HFFc6 (cell line): ENCODE measurements at places on chromosomes 3 and 15.
A peak's percentile ranks its signal among the peaks of the same experiment; 100 is the strongest.

- no peak for DNase-seq
Observed at GRCh38 chr3:112858410-112859069, 11.9 kb upstream of the CD200R1L start.

- no peak for DNase-seq
Observed at GRCh38 chr3:143910756-143911155, 60.9 kb upstream of the DIPK2A start.

GRCh38 chr3:133996251-133996661, 33.5 kb downstream of the SLCO2A1 start:
- DNase-seq: no peak

DNA sequence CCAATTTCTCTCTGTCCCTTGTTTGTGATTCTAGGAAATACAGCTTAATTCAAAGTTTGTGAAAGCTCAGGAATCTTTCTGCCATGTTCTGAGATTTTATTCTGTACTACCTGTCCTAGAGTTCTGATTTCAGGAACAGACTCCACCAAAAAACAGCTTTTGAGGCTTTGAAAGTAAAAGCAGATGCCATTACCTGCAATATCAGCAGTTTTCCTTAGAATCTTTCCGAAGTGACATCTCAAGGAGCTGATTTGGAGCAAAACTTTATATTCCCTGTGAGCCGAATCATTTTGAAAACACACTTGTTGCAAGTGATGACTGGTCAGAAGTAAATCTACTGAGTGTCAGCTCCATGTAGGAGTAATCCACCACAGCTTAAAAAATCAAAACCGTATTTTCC, 59.3 kb upstream of the CCNL1 start:
- DNase-seq: no peak

GRCh38 chr3:98560911-98561310, 29.1 kb downstream of the GPR15 start:
- DNase-seq: no peak

DNA sequence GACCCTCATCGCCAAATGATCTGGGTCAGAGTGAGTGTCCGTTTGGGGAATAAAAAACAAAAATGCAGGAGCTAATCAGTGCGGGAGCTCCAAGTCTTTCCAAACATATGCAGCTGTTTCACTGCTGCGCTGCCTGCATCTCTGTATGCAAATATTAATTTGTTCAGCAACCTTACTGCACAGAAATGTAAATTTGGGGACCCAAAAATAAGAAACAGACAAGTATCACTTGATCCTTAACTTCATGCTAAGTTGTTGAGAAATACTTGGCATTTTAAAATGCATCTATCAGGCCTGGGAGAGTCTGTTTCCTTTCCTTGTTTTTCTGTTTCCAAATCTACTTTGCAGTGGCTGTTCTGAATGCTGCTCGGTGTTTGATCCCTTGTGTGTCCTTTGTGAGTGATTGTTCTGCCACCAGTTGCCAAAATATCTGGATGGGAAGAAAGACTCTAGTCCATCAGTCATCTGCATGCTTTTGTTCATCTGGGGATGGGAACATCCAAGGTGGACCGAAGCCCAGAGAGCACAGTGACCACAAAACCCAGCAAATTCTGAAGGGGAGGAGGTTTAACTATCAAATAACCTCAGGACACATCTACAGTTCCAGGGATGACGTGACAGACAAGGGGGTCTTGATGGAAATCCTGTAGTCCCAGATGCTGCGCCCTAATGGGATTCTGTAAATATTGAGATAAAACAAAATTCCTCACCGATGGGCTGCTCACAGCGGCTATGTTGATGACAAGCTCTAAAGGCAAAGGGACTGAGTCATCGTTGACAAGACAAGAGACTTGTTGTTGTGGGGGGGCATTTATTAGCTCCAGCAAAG, 199.5 kb upstream of the WNT5A start:
- DNase-seq: peak; percentile 4

DNA sequence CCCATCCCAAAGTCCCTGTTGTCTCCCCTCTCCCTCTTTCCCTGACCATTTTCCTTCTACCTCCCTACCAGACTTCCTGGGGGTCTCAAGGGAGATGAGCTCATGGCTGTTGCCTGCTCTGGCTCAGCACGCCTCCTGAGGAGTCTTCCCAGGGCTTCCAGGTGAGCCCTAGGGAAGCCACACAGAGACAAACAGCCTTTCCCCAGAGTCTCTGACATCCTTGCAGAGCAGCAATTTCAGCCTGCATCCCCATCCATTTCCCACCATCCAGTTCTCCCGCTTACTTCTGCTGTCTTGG, 189.2 kb upstream of the LINGO1 start:
- no peak for DNase-seq

DNA sequence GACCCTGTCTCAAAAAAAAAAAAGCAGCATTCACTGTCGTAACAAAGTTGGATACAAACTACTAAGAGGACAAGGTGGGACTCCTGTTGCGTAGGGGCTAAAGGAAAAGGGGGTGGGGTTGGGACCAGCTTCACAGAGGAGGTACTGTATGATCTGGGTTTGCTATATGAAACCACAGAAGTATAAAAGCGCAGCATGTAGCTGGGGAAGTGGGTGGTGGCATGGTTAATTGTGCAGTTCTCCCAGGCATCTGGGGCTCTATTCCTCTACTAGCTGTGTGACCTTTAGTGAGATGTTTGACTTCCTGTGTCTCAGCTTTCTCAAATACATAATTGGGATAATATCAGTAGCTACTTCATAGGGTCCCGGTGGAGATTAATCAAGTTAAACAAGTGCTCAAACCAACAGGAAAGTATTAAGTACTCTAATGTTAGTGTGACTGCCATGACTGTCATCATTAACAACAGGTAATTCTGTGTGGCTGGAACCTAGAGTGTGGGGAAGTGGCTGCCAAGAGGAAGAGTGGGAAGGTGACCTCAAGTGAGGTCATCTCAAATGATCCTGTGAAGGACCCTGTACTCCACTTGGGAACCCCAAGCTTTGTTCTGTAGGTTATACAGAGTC, 11.5 kb downstream of the PARP16 start:
- no peak for DNase-seq

- no peak for DNase-seq
Observed at GRCh38 chr3:140948460-140949249, 7.0 kb downstream of the SLC25A36 start.

GRCh38 chr3:102237181-102237580, 197.6 kb upstream of the ZPLD1 start:
- DNase-seq: no peak
